ENCODE measurements at places on chromosomes 16 and 17. TPM values are rescaled to one million over a fixed set of nuclear protein-coding genes. Genes with fewer than 3 reads are reported as not detected.

GRCh38 chr17:30720013-30720471, 104.5 kb downstream of the CRLF3 start:
- no peak for DNase-seq
- no peaks in the 10 kb centered on the region for H3K36me3 ChIP-seq
- no peak overlapping the region for H3K4me3 ChIP-seq
- H3K27me3 ChIP-seq: no peaks in the 10 kb centered on the region
- no peak overlapping the region for H3K27ac ChIP-seq
- H3K4me1 ChIP-seq: peaks cover 24% of the 10 kb centered on the region

DNA sequence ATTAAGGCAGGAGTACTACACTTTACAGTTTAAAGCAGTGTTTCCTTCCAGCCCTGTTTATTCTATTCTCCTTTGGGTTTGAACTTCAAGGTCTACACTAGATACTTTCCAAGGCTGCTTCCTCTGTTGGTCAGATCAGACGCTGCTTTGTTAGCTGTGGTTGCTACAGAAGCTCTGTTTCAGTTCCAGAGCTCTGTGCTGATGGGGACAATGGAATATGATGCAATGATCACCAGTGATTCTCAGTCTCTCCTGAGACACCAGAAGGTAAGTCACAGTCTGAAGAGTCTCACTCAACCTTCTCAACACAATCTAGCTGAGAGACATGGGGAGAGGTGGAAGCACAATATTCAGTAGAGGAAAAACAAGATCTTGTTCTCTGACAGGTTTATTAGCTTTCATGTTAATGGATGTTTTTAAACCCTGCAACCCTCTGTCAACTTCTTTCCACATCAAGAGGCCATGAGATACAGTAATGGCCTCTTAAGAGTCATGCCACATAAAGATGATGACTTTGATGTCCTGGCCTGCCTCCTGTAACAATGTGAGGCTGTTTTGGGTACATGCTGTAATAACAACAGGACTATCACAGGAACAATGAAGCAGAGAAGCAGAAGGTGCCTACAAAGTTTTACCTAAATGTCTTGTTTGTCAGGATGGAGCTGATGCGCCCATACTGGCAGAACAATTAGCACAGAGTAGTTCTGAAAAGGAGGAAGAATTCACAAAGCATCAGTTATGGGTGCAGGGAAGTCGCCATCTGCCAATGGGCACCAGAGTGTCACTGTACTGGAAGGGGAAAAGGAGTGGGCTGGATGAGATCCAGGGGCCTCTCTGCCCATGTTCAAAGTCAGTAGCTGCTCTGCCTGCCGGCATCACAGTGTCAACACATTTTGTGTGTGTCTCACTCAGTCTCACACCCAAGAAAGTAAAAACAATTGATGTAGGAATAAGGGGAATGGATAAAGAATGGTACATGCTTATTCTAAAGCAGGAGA, 33.4 kb downstream of the PSME3IP1 start:
- peaks cover 8% of the 10 kb centered on the region for H3K4me1 ChIP-seq
- H3K27ac ChIP-seq: no peak overlapping the region
- no peak overlapping the region for H3K4me3 ChIP-seq
- no peak for DNase-seq
- H3K36me3 ChIP-seq: peaks cover 26% of the 10 kb centered on the region

The PIGS gene
- total RNA-seq: 93.2 TPM

- peaks cover 6% of the 10 kb centered on the region for H3K36me3 ChIP-seq
- H3K4me3 ChIP-seq: no peak overlapping the region
- no peak for DNase-seq
- peaks cover 2% of the 10 kb centered on the region for H3K4me1 ChIP-seq
- peaks cover 26% of the 10 kb centered on the region for H3K27me3 ChIP-seq
Observed at GRCh38 chr17:77735081-77735565, 223.4 kb upstream of the TNRC6C start.

The IRX6 gene
- total RNA-seq: not detected

DNA sequence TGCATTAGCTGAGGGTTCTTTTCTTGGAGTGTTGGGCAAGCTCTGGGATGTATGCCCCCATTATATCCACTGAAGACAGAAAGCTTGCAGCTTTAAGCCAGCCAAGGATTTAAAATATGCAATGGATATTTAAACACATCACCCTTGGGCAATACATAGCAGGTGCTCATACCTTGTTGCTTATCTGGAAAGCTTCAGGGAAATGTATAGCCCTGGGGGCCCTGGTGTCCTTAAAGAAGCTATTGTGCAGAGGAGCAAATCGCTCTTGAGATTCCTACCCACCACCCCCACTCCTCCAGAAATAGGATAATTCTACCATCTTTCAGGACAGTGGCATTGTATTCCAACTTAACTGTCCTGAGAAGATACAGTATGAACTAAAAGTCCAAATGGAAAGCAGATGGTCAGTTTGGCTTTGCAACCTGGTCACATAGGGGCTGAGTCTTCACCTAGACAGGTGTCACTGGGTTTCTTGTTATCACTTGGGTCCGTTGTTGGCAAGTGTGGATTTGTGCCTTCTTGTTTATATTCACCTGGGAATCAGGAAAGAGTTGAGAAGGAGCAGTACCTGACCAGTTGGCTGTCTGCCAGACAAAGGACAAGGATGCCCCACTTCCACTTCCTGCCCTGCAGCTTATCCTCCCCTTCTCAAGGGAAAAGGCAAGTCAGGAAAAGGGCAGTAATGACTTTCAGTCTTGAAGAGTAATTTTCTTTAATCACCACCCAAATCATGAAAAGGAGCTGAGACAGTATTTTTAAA, 3.4 kb downstream of the ANKRD40CL start:
- peaks cover 10% of the 10 kb centered on the region for H3K27me3 ChIP-seq
- no peak overlapping the region for H3K4me3 ChIP-seq
- H3K27ac ChIP-seq: no peak overlapping the region
- H3K4me1 ChIP-seq: peaks cover 17% of the 10 kb centered on the region

GRCh38 chr17:57557834-57558681, 187.0 kb downstream of the CCDC182 start:
- H3K27ac ChIP-seq: no peak overlapping the region
- no peaks in the 10 kb centered on the region for H3K36me3 ChIP-seq
- no peak overlapping the region for H3K4me3 ChIP-seq
- DNase-seq: no peak
- peaks cover 37% of the 10 kb centered on the region for H3K4me1 ChIP-seq
- H3K27me3 ChIP-seq: no peaks in the 10 kb centered on the region

The OR1F1 gene
- not detected for total RNA-seq

The C17orf100 gene
- total RNA-seq: 1.0 TPM

DNA sequence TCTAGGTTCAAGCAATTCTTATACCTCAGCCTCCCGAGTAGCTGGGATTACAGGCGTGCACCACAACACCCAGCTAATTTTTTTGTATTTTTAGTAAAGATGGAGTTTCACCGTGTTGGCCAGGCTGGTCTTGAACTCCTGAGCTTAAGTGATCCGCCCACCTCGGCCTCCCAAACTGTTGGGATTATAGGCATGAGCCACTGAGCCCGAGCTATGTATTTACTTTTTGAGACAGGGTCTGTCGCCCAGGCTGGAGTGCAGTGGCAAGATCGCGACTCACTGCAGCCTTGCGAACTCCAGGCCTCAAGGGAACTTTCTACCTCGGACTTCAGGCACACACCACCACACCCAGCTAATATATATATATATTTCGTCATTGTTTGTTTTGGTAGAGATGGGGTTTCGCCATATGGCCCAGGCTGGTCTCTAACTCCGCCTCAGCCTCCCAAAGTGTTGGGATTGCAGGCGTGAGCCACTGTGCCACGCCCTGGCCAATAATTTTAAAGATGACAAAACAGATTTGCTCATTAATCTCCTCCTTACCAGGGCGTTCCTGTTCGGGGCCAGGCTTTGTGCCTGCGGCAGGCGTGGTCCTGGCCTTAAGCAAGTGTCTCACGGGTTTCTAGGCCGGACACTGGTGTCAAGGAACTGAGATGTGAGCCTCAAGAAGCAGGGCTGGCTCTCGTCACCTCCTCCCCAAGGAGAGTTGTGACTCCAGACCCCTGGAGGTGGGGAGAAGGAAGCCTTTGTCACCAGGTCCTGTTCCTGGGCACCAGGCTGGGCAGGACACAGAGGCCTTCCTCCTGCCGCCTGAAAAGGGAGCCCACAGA, 4.3 kb upstream of the NPW start:
- H3K27ac ChIP-seq: no peak overlapping the region
- H3K36me3 ChIP-seq: no peaks in the 10 kb centered on the region
- no peaks in the 10 kb centered on the region for H3K27me3 ChIP-seq
- no peak overlapping the region for H3K4me3 ChIP-seq
- DNase-seq: no peak

The CA4 gene
- total RNA-seq: not detected

The IGFBP4 gene
- total RNA-seq: 0.59 TPM

DNA sequence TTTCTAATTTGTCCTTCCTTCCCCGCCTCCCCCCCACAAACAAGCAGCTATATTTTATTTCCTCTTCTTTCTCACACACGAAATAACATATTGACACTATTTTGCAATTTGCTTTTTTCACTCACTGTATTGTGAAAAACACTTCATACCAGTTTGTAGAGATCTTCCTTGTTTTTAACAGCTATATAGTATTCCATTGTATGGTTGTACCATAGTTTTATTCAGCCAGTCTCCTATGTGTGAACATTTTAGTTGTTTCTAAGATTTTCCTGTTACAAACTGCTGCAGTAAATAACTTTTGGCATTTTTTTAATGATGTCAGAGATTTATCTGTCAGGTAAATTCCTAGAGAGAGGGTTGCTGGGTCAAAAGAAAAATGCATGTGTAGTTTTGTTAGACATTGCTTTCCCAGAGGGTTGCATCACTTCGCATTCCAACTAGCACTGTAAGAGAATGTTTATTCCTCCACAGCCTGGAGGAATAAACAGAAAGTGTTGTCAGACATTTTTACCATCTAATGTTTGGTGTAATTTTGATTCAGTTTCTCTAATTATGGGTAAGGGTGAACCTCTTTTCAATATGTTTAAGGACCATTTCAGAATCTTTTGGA, 101.2 kb downstream of the MRTFB start:
- H3K4me3 ChIP-seq: no peak overlapping the region
- no peak for DNase-seq
- H3K27me3 ChIP-seq: no peaks in the 10 kb centered on the region
- H3K36me3 ChIP-seq: peaks cover 5% of the 10 kb centered on the region
- H3K27ac ChIP-seq: no peak overlapping the region

The MT4 gene
- total RNA-seq: not detected

- H3K27ac ChIP-seq: no peak overlapping the region
- no peaks in the 10 kb centered on the region for H3K27me3 ChIP-seq
Observed at GRCh38 chr17:64343833-64344637, 46.6 kb downstream of the PECAM1 start.

DNA sequence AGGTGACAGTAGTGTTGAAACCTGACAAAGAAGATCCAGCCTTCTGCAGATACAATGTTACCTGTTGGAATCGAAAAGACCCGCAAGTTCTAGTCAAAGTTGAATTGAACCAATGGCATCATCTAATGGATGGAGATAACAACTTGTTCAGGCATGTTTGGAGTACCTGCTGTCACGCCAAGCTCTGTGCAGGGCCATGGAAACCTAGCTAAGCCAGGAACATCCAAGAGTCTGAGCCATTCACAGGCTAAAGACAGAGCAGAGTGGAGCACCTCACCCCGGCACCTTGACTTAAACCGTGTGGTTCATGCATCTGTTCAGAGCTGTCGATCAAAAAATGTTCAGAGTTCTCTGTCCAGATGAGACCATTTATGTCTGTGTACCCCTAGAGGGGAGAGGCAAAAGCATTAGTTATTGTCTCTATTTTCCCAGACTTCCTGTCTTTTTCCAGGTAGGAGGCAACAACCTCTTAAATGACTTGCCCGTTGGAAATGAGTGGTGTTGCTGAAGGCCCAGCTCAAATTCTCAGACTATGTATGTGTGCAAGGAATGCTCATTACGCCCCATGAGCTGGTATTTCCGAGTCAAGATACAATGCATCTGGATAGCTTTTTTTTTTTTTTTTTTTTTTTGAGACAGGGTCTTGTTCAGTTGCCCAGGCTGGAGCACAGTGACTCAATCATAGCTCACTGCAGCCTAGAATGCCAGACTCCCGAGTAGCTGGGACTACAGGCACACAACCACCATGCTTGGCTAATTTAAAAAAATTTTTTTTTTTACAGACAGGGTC, 44.9 kb upstream of the XYLT1 start:
- H3K36me3 ChIP-seq: no peaks in the 10 kb centered on the region
- DNase-seq: no peak
- no peak overlapping the region for H3K4me3 ChIP-seq
- H3K27me3 ChIP-seq: peaks cover 39% of the 10 kb centered on the region
- H3K27ac ChIP-seq: no peak overlapping the region

GRCh38 chr16:19837984-19838707, 46.5 kb downstream of the GPRC5B start:
- H3K4me1 ChIP-seq: no peaks in the 10 kb centered on the region
- no peak overlapping the region for H3K27ac ChIP-seq
- H3K4me3 ChIP-seq: no peak overlapping the region
- DNase-seq: no peak

GRCh38 chr16:56336711-56337110, 88.6 kb downstream of the AMFR start:
- no peaks in the 10 kb centered on the region for H3K36me3 ChIP-seq
- no peak overlapping the region for H3K4me3 ChIP-seq
- no peak overlapping the region for H3K27ac ChIP-seq
- DNase-seq: no peak
- no peaks in the 10 kb centered on the region for H3K4me1 ChIP-seq

GRCh38 chr16:13559624-13560023, 360.3 kb upstream of the ERCC4 start:
- DNase-seq: no peak
- H3K36me3 ChIP-seq: no peaks in the 10 kb centered on the region
- H3K4me1 ChIP-seq: no peaks in the 10 kb centered on the region
- no peak overlapping the region for H3K27ac ChIP-seq
- H3K27me3 ChIP-seq: no peaks in the 10 kb centered on the region
- no peak overlapping the region for H3K4me3 ChIP-seq

The TCAP gene
- total RNA-seq: 2.1 TPM

GRCh38 chr16:79422064-79422463, 178.5 kb downstream of the MAF start:
- no peak overlapping the region for H3K4me3 ChIP-seq
- H3K27me3 ChIP-seq: peaks cover 14% of the 10 kb centered on the region
- peaks cover 7% of the 10 kb centered on the region for H3K4me1 ChIP-seq
- no peak overlapping the region for H3K27ac ChIP-seq
- no peaks in the 10 kb centered on the region for H3K36me3 ChIP-seq
- no peak for DNase-seq

The ABCC12 gene
- not detected for total RNA-seq

- no peaks in the 10 kb centered on the region for H3K36me3 ChIP-seq
- no peak overlapping the region for H3K27ac ChIP-seq
- H3K4me1 ChIP-seq: peaks cover 43% of the 10 kb centered on the region
- peaks cover 7% of the 10 kb centered on the region for H3K27me3 ChIP-seq
- no peak overlapping the region for H3K4me3 ChIP-seq
Observed at GRCh38 chr17:50053654-50053960, 2.3 kb upstream of the ITGA3 start.
